ENCODE measurements at places on chromosomes 12 and 14.

DNA sequence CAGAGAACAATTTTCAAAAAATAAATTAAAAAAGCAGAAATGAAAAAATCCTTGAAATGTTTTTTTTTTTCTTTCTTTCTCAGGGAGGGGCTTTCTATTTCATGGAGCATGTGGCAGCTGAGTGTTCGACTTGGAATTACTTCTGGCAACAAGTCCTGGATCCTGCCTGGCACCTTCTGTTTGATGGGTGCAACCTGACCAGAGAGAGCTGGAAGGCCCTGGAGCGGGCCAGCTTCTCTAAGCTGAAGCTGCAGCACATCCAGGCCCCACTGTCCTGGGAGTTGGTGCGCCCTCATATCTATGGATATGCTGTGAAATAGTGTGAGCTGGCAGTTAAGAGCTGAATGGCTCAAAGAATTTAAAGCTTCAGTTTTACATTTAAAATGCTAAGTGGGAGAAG is 22.5 kb upstream of the HIGD1C start:
- DNase-seq = no peak

DNA sequence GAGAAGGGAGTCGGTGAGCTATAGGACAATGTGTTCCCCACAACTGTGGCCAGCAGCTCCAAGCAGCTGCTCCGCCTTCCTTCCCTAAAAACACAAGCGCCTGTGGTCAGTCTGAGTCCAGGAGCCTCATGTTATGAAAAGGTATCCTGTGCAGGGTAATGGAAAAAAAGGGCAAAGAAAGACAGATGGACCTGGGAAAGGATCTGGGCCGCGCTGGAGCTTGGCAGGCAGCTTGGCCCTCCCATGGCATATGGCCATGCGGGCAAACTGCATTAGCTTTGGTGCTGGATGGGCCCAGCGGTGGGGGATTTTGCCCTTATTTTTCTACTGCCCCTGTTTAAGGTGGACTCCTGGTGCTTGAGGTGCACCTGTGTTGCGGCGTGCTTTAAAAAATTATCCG is 23.7 kb upstream of the CHST11 start:
- DNase-seq = no peak

DNA sequence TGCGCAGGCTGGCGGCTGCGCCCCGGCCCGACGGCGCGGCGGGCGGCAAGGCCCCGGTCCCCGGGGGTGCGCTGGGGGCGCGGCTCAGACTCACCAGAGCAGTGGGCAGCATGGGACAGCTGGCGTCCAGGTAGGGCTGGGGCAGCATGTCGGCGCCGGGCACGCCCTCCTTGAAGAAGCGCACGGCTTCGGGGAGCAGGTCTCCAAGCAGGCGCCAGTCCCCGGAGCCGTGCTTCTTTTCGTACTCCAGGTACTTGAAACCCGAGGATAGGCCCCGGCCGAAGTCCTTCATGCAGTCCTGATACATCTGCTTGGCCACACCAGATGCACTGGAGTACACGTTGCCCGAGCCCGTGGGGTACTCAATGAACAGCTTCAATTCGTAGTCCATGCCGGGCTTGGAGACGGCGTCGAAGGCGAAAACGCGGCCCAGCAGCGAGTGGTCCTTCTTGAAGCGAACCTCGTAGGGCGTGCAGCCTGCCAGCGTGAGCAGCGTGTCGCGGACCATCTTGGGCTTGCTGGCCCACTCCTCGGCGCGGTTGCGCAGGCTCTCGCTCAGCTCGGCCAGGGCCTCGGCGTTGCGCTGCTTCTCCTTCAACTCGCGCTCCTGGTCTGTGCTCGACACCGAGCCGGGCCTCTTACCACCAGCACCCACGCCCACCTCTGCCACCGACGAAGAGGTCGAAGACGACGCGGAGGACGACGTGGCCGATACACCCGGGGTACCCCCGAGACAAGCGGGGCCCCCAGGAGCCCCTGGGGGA is 2.2 kb downstream of the IRF2BPL start:
- no peak for DNase-seq

DNA sequence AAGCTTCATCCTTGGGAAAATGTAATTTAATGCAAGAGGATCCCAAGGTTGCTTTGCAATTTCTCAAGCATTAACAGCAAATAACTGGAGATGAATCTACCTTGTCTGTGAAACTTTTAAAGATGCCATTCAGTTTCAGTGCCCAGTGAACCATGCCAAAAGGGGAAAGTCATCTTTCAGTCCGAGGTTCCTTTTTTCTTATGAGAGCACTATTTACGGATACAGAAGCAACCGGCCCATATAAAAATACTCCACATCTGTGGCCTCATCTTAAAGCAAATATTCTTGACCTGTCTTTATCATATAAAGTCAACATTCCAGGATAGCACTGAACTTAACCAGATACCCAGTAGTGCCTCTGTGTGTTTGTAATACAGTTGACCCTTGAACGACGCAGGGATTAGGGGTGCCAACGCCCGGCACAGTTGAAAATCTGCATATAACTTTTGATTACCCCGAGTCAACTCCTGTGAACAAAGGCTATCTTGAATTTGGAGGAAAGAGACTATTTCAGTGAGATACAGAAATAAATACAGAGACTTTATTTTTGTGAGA is 209.4 kb downstream of the PCNX1 start:
- DNase-seq = no peak

GRCh38 chr12:6943389-6943721 is 261 bp upstream of the RNU7-1 start:
- peak; percentile 75 for DNase-seq

GRCh38 chr12:69415471-69416275 is 54.5 kb upstream of the FRS2 start:
- no peak for DNase-seq

DNA sequence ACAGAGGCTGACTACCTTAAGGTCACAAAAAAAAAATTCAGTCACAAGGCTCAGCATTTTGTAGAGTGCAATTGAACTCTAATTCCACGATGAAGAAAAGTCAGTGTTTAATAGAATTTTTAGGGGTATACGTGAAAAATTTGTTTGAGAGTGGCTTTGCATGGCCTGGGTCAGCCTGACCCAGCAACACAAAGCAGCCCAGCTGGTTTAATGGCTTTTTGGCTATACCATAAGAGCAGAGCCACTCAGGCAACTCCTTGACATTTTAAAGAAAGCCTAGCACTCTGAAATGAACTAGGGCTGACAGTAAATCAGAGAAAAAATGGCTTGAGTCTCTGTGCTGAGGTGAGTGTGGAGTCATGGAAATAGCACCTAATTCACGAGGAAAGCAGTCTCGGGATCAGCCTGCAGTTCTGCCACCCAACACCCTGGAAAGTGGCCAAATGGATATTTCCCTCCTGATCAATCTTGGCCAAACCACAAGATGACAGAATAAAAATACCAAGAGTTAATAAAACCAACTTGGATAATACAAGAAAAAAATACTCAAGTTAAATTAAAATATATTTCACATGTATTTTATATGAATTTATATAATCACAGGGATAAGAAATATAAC is 59.5 kb downstream of the GALNT4 start:
- no peak for DNase-seq

GRCh38 chr12:13090054-13090453 is 13.4 kb downstream of the GSG1 start:
- DNase-seq = no peak

- DNase-seq = no peak
These were observed 163.9 kb upstream of the FRMD6 start for GRCh38 chr14:51487848-51488247.

DNA sequence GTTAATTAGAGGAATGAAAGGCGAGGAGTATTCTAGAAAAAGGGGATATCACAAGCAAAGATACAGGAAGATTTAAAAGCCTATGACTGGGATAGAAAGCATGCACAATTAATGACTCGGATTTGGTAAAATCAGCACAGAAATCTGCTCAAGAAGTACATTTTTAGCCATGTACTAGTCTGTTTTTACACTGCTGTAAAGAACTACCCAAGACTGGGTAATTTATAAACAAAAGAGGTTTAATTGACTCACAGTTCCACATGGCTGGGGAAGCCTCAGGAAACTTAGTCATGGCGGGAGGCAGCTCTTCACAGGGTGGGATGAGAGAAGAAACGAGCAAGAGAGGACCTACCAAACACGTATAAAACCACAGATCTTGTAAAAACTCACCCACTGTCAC is 716.3 kb upstream of the MDGA2 start:
- no peak for DNase-seq

Data from NCI-H1436 treated with DMSO at 0.1 percent for 48 hours (cell line).